ENCODE measurements at places on chromosomes 2 and 18.

GRCh38 chr2:152440049-152440448 is 105.1 kb downstream of the FMNL2 start:
- DNase-seq, result no peak

DNA sequence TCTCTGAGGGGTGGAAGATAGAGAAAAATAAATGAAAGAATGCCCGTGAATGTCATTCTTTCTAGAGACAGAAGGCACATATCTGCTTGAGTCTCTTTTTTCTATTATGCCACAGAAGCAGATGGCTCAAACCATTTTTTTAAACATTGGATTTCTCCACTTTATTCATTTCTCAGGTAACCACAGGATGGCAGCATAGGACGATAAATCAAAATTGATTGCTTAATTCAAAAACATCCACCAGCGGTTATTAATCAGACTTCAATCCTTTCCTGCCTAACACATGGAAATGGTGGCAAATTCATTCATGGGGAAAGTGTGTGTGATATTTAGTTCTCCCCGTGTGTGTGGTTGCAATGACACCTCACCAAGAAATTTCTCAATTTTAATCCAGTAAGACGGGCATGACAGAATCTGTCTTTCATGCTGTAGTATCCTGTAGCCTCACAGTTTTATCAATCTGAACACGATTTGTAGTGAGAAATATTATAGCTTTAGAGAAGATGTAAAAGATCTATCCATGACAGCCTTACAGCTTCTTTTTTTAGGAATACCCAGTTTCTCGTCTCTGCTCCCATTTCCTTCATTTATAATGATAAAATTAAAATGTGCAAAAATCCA is 72.2 kb downstream of the DSC3 start:
- DNase-seq, result peak; percentile 28

- DNase-seq, result no peak
These were observed 65.3 kb upstream of the CCDC85A start for GRCh38 chr2:56118474-56118873.

DNA sequence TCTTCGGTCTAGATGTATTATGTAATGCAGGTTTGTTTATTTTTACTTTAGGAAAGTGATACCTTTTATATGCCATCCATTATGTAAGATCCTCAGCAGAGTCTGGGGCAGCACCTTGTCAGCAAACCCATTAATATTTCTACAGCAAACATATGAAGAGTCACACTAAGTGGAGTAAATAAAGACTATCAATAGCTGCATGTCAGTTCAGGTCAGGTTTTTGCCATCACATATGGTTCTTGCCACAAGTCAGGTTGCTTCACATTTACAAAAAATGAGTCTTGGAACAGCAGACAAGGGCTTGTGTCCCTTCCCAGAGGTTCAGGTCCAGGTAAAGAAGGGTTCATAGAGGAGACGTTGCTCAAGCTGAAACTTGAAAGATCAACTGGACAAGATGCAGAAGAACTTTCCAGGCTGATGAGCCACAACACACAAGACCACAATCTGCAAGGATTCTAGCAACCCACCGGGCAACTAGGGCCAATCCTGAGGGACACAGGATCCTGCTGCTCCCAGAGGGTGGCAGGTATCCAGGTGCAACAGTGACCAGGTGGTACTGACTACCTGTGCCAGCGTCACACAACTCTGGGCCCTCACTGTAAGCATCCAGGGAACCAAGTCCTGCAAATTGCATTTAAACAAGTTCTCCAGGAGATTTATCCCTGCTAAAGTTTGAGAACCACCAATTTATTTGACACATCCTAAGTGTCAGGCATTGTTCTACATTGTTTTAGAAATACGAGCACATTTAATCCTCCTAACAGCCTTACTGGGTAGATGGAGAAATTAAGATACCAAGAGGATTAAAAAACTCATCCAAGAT is 215.8 kb downstream of the ALPK2 start:
- DNase-seq, result no peak

- DNase-seq, result no peak
These were observed 108.8 kb upstream of the HAAO start for GRCh38 chr2:42901076-42901640.

GRCh38 chr2:9846554-9846953 is 3.3 kb downstream of the TAF1B start:
- DNase-seq, result no peak

GRCh38 chr2:100887713-100888495 is 68.0 kb downstream of the NPAS2 start:
- DNase-seq, result no peak

- no peak for DNase-seq
These were observed 3.0 kb downstream of the FBXO41 start for GRCh38 chr2:73281244-73281643.

GRCh38 chr2:101904916-101905315 is 86.8 kb upstream of the IL1R2 start:
- DNase-seq, result no peak

- no peak for DNase-seq
These were observed 418.0 kb upstream of the TNP1 start for GRCh38 chr2:217277646-217278398.

Data from HL-60 (cell line).